ENCODE measurements at places on chromosomes 7 and 10.
A peak's percentile ranks its signal among the peaks of the same experiment; 100 is the strongest.

GRCh38 chr7:10977113-10977512 lies 3.4 kb downstream of the PHF14 start:
- DNase-seq, result no peak

GRCh38 chr10:132689721-132690360 lies 96.1 kb downstream of the NKX6-2 start:
- no peak for DNase-seq

GRCh38 chr10:35140727-35141126 lies 14.1 kb downstream of the CREM start:
- DNase-seq, result no peak

- no peak for DNase-seq
Observed at GRCh38 chr10:26983156-26983555, 117.1 kb downstream of the ANKRD26 start.

DNA sequence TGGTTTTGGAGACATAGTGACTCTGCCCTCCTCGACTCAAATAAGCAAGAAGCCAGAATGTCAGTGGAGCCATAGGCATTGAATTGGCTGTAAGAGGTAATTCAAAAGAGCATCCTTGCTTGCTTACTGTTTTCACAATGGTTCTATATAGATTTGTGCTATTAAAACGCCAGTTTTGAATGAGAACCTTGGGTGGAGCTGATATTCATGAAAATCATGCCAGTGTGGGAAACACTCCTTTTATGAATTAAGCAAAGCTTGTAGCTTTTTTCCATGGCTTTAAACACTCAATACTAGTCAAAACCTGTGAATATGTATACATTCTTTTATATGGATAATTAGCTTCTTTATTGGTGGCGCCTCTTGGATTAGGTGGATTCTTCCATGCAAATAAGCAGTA lies 252.5 kb downstream of the SLC25A13 start:
- no peak for DNase-seq

DNA sequence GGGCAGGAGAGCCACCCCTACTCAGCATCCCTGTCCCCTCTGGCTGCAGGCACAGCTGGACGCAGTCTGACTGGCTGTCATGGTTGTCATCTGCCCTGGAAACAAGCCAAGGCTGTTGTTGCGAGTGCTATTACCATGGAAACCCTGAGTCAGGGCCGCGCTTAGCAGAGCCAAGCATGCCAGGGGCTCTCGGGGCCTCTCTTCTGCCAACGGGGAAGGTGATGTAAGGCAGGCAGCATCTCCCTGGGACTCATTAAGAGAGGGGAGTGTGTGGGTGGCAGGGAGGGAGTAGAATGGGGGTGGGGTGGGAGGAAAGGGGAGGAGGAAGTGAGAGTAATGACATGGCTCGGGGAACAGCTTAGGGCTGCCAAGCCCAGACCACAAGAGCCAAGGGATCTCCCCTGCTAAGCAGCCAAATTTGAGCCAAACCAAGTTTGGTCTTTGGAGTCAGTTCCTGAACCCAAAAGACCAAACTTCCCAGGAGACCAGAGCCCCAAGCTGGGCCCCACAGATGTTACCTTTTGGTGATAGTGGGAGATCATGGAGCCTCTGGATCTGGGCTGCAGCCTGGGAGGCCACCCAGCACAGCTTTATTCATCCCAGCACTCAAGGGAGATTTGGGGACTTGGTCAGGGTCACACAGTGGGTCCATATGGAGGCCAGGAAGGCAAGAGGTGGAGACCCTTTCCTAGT lies 67.6 kb downstream of the TMEM130 start:
- DNase-seq, result no peak

- no peak for DNase-seq
Observed at GRCh38 chr7:147498081-147498480, 1092.5 kb upstream of the C7orf33 start.

GRCh38 chr7:122217125-122217524 lies 73.1 kb upstream of the AASS start:
- peak; percentile 34 for DNase-seq

DNA sequence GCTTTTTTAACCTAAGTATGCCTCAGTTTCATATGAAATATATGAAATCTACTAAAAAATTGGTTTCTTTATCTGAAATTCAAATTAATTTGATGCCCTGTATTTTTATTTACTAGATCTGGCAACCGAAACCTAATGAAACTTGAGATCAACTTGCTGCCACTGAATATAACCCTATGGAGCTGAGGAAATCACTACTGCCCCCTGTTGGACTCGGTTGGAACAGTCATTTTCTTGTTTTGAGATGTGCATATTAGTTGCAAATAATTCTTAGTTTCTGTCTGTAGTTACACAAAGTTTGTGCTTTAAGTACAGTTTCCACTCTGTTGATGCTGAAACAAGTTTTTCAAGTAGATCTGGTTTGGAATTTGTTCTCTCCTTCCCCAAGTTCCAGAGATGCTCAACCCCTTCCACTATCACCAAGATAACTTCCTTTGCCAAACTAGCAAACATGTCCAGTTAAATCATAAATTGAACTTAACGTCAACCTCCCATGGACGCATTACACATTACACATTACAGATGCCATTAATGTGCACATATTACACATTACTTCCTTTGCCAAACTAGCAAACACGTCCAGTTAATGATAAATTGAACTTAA lies 22.2 kb upstream of the EXOC4 start:
- no peak for DNase-seq

DNA sequence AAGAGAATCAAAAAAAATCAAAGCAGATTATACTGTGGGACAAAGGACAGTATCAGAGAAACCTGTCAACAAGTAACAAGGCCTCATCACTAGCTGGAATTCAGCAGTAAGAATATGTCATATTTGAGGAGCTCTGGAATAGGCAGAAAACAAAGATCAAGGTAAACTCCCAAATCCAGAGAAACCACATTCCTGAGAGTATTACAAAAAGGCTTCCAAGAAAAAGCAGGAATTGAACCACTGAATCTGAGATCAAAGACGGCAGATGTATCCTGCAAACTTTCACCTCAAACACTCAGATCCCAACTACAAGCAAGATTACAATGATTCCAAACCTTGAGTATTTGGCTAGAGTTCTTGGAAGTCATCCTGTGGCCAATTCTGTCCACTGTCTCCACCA lies 16.3 kb downstream of the TPK1 start:
- no peak for DNase-seq

GRCh38 chr7:47792521-47793121 lies 155.6 kb downstream of the PKD1L1 start:
- no peak for DNase-seq

DNA sequence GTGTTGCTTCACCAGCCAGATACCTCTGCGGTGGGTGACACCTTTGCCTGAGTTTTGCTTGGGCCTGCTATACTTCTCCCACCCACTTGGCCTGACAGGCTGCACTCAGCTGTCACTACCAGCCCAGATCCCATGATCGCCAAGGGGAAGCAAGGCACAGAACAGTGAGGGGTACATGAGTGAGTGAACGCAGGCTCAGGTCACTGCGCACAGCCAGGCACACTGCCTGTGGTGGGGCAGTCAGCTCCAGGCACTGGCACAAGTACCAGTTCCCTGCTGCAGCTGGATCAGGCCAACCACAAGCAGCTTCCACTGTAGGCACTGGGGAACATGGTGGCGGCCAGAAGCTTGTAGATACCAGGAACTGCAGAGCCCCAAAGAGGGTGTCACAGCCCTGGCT lies 441.9 kb upstream of the GRM3 start:
- no peak for DNase-seq

DNA sequence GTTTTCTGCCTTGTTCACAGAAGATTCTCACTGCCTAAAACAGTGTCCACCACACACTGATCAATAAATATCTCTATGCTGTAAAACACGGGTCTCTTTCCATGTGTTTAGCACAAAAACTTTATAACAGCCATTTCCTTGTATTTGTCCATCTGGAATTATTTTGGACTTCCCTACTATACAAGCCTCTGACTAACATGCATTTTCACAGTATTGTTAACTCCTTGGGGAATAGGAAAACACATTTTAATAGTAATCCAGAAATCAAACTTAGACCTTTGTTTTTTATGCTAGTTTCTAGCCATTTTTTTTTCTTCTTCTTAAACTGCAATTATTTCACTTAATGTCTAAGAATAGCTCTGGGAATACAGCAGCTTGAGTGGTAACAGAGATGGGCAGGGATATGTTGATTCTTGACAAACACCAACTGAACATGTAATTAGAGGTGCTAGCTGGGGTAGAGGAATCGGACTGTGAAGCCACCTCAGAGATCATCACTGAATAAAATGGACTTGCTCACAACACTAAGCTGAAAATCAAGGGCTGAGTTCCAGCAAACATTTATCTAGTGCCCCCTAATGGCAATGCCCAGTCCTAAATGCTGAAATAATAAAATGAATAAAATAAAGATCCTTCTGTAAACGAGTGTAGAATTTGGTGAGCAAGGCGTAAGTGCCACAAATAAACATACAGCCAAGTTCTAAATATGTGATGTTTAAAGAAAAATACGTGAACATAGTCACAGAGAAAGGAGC lies 593.1 kb downstream of the SORCS1 start:
- peak; percentile 71 for DNase-seq

GRCh38 chr10:42630537-42631134 lies 7.7 kb downstream of the ZNF33B start:
- no peak for DNase-seq

DNA sequence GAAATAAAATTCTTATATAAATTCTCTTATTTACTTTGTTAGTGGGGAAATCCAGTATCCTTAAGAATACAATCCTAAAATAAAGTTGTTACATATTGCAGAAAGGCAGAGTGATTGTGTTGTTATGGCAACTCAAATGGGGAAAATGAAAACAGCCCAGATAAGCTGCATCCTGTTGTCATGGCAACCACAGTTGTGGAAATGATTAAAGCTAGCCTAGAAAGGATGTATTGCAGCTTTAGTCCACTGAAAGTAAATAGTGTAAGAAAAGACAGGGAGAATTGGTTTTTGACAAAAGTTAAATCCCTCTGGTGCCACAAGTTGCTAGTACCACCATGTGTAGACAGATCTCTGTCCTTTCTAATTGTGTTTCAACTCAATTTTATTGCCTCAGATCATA lies 43.2 kb downstream of the BTRC start:
- no peak for DNase-seq

GRCh38 chr10:113442336-113442735 lies 110.5 kb upstream of the HABP2 start:
- DNase-seq, result no peak

DNA sequence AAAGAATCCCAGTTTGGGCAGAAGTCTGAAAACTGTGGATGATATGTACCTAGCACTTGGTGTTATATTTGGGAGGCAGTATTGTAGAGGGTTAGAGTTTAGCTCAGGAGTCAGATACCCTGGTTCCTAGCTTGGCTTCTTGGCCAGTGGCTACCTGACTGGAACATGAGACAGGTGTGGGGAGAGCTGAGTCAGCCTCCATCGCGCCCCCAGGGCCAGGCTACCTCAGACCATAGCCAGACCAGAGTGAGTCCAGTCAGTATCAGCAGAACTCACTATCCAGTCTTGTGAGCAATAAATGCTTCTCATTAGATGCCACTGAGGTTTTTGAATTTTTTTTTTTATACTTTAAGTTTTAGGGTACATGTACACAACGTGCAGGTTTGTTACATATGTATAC lies 26.0 kb downstream of the CYP3A5 start:
- DNase-seq, result no peak

- DNase-seq, result no peak
Observed at GRCh38 chr7:117603627-117604026, 123.8 kb downstream of the CFTR start.

DNA sequence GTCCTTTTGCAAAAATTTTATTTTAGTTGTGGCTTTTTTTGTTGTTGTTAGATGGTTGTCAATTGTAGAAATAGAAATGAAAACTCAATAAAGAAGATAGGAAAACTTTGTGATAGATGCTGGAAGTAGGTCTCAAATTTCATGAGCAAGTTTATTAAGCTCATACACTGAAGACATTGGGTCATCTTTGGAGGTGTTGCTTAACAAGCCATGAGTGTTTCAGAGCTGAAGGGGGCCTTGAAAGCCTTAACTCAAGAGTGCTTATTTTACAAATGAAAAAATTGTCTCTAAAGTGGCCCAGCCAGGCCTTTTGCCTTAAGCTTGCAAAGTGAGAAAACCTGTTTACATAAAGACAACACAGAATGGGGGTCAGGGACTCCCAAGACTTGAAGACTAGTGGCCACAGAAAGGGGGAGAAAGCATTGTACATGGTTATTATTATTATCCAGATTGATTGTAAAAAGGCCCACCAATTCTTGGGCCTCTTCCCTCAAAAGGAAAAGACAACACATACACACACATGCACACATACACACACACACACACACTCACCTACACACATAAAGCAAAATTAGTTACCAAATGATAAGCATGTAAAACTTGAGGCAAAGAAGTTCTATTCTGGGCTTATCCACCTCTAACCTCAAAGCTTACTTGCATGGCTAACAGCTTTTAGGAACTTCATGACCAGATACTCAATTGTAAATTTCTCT lies 49.7 kb upstream of the GLCCI1 start:
- no peak for DNase-seq

GRCh38 chr10:7424315-7424714 lies 13.5 kb upstream of the SFMBT2 start:
- DNase-seq, result no peak

- no peak for DNase-seq
Observed at GRCh38 chr10:85168243-85168642, 839.9 kb downstream of the CCSER2 start.

DNA sequence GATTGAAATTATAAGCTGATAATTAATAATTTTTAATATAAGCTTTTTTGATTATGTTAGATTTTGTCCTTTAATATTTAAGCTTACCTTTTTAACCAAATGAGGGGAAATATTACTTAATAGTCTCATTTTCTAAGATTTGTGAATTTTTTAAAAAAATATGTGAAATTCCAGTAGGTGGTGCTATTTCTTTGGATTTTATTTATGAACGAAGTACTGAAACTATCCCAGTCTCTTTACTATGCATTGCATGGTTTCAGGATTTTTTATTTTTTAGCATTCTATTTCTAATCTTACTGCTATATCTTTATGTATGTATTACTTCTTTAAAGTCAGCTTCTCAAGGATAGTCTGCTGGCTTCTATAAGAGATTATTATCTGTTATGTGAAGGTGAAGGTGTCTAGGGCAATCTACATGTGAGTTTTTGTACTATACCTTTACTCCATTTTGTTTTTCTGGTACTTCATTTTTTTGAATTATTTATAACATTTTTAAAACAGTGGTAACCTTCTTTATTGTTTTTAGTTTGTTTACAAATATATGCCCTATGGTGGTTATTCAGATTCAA lies 78.3 kb downstream of the ATRNL1 start:
- no peak for DNase-seq

- no peak for DNase-seq
Observed at GRCh38 chr10:31707093-31708039, 221.3 kb downstream of the ARHGAP12 start.

DNA sequence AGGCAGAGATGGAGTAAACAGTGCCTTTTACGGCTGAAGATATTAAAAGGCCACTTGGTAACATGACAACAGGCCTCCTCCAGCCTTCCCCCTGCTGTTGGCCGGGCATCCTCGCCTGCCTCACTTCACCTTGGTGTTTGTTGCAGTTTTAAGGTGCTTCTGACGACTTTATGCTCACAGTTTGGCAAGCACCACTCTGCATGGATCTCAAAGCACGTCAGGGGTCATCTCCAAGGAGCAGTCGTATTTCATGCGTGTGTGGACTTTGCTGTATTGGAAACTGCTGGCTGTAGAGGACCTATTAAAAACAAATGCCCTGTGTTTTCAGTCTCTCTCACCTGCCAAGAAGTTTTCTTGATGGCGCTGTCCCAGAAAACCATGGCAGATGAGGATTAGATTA lies 483.1 kb downstream of the RPS24 start:
- no peak for DNase-seq
